Smooth muscle cell of bladder (primary cell): ENCODE measurements at places on chromosomes 5 and 9. TPM values are rescaled to one million over a fixed set of nuclear protein-coding genes. Genes with fewer than 3 reads are reported as not detected.

PCDHA1 gene
- total RNA-seq, result under 0.01 TPM in 2 replicates

PCDHGA8 gene
- total RNA-seq, result 3.0 and 3.3 TPM in 2 replicates

LCN12 gene
- 0.28 TPM in 1 of 2 replicates, not detected in the other for total RNA-seq

FBP2 gene
- not detected in 2 replicates for total RNA-seq

EQTN gene
- not detected in 2 replicates for total RNA-seq

EIF4E1B gene
- total RNA-seq, result not detected in 2 replicates

LCN10 gene
- total RNA-seq, result not detected in 2 replicates

LVRN gene
- total RNA-seq, result 0.18 and 0.28 TPM in 2 replicates

SPATA31D4 gene
- total RNA-seq, result not detected in 2 replicates

SLCO4C1 gene
- total RNA-seq, result not detected in 2 replicates

ADAMTS13 gene
- total RNA-seq, result 1.00 and 2.2 TPM in 2 replicates

GNA14 gene
- 0.57 and 1.4 TPM in 2 replicates for total RNA-seq

KLF4 gene
- total RNA-seq, result 16.5 and 16.8 TPM in 2 replicates

HRCT1 gene
- total RNA-seq, result 0.14 and 0.28 TPM in 2 replicates

MEIKIN gene
- total RNA-seq, result not detected in 2 replicates

PCDHGA3 gene
- 0.85 and 1.4 TPM in 2 replicates for total RNA-seq

CAMK4 gene
- total RNA-seq, result 2.4 and 2.9 TPM in 2 replicates

CATSPER3 gene
- 0.09 and 0.14 TPM in 2 replicates for total RNA-seq

RETREG1 gene
- 0.71 and 0.92 TPM in 2 replicates for total RNA-seq

MAML1 gene
- total RNA-seq, result 3.3 and 4.3 TPM in 2 replicates

GRM6 gene
- total RNA-seq, result not detected in 2 replicates

GPR150 gene
- 0.28 TPM in 2 replicates for total RNA-seq

SEMA6A gene
- 0.43 and 0.74 TPM in 2 replicates for total RNA-seq

RNF180 gene
- total RNA-seq, result 0.71 and 0.74 TPM in 2 replicates

LIX1 gene
- total RNA-seq, result under 0.01 TPM in 1 of 2 replicates, not detected in the other

DMRT3 gene
- not detected in 2 replicates for total RNA-seq

RORB gene
- total RNA-seq, result 0.71 and 0.92 TPM in 2 replicates

KCNMB1 gene
- total RNA-seq, result under 0.01 TPM in 1 of 2 replicates, not detected in the other

CDO1 gene
- 2.6 and 7.7 TPM in 2 replicates for total RNA-seq

AMBP gene
- 0.28 and 0.46 TPM in 2 replicates for total RNA-seq

NR6A1 gene
- total RNA-seq, result 0.09 and 0.14 TPM in 2 replicates

CEL gene
- total RNA-seq, result 0.14 and 0.18 TPM in 2 replicates

ADAMTS2 gene
- total RNA-seq, result 44.2 and 68.5 TPM in 2 replicates

BTNL9 gene
- total RNA-seq, result not detected in 2 replicates

SLC34A1 gene
- not detected in 2 replicates for total RNA-seq

GMCL2 gene
- not detected in 2 replicates for total RNA-seq

OR1J2 gene
- 0.14 TPM in 1 of 2 replicates, not detected in the other for total RNA-seq

GZMA gene
- not detected in 2 replicates for total RNA-seq

AK8 gene
- 0.37 and 0.57 TPM in 2 replicates for total RNA-seq

NUTM2G gene
- total RNA-seq, result not detected in 2 replicates

FOXD4L6 gene
- total RNA-seq, result under 0.01 and 0.09 TPM in 2 replicates

NR5A1 gene
- not detected in 2 replicates for total RNA-seq

DCP2 gene
- 15.2 and 19.0 TPM in 2 replicates for total RNA-seq

RAB24 gene
- total RNA-seq, result 25.7 and 28.5 TPM in 2 replicates

TNFSF8 gene
- total RNA-seq, result not detected in 2 replicates

VAV2 gene
- 9.5 and 12.4 TPM in 2 replicates for total RNA-seq

WNT8A gene
- total RNA-seq, result not detected in 2 replicates

KLF9 gene
- total RNA-seq, result 85.1 and 102 TPM in 2 replicates

DAB2 gene
- 122 and 161 TPM in 2 replicates for total RNA-seq

TMEM174 gene
- not detected in 2 replicates for total RNA-seq

ELOVL7 gene
- under 0.01 and 0.09 TPM in 2 replicates for total RNA-seq

PCDHB6 gene
- total RNA-seq, result under 0.01 and 0.09 TPM in 2 replicates
